ENCODE measurements at places on chromosomes 12 and 14. TPM values are rescaled to one million over a fixed set of nuclear protein-coding genes. Genes with fewer than 3 reads are reported as not detected.

GRCh38 chr14:102541771-102542170 is 32.2 kb upstream of the ANKRD9 start:
- DNase-seq: no peak

Gene JPH4
- 2.7 TPM for total RNA-seq

DNA sequence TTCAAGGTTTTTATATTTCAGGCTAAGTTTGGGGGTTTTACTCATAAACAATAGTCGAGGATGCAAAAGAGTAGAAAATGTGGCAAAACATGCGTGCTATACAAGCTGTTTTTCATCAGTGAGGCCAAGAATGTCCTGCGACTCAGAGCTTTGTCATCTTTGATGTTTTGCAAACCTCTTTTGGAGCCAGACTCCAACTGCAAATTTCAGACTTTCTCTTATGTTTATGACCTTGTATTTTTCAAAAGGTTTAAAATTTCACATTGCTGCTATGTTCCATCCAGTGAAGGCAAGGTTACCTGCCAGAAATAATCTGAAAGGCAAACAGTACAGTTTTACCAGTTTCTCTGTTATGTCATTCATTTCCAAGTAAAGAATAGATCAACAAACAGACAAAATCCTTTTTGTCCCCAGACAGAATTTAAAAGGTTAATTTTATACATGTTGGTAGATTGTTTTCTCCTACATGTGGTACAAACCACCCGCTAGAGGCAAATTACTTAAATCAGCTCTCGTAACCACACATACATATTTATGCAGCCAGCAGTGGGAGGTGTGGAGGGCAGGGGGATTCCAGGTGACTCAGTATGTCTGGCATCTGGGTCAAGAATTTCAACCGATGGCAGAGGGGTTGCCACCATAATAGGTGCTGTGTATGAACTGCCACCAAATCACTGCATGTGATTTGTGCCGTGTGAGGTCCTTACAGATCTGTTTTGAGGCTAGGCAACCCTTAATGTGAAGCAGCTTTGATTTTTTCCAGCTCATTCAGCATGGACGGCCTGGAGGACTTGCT is 119.8 kb upstream of the CPM start:
- DNase-seq: no peak

DNA sequence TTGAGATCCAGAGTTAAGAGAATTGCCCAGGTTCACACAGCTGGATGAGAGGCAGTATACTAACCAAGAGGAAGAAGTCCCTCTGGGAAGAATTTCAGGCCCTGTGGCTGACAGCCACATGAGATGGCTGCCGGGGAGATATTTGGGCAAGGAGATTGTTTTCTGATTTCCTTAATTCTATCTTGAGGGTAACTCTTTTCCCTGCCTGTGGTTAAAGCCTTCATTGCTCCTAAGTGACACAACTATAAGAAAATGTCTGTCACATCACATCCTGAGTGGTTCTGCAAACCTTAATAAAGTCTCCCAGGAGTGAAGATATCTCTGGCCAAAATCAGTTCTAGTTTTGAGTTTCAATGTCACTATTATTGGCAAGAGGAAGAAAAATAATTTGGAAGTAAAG is 9.6 kb downstream of the ARHGDIB start:
- DNase-seq: no peak

GRCh38 chr12:30756074-30756473 is 1.3 kb upstream of the CAPRIN2 start:
- no peak for DNase-seq
